Stimulated activated CD8-positive, alpha-beta memory T cell treated with anti-CD3 and anti-CD28 coated beads, Interleukin-7, amount 100 ng/mL, for 1 hour (primary cell): ENCODE measurements at places on chromosomes 3 and 15.

- DNase-seq: no peak
Observed at GRCh38 chr3:143367171-143367570, 247.6 kb downstream of the CHST2 start.

GRCh38 chr3:3666664-3667063 lies 132.6 kb upstream of the LRRN1 start:
- no peak for DNase-seq

GRCh38 chr3:113105093-113105449 lies 106.3 kb upstream of the BOC start:
- DNase-seq: no peak

DNA sequence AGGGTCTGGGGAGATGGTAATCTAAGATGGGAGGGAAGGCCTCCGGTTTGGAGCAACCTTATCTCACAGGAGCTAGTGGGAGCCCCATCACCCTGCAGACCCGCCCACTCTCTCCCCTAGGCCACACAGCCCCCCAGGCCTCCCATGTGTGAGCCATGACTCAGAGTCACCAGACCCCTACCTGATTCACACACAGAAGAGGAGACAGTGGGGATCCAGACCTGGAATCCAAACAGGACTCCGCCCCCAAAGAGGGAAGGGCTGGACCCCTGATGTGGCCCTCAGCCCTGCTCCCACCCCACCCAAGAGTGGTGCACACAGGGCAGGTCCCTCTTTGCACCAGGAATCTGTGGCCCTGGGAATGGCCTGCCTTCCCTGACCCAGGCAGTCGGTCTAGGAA lies 97.4 kb downstream of the ADCY5 start:
- no peak for DNase-seq

- no peak for DNase-seq
Observed at GRCh38 chr3:17643691-17644090, 98.7 kb downstream of the TBC1D5 start.

GRCh38 chr3:177473184-177473583 lies 275.9 kb upstream of the TBL1XR1 start:
- no peak for DNase-seq

DNA sequence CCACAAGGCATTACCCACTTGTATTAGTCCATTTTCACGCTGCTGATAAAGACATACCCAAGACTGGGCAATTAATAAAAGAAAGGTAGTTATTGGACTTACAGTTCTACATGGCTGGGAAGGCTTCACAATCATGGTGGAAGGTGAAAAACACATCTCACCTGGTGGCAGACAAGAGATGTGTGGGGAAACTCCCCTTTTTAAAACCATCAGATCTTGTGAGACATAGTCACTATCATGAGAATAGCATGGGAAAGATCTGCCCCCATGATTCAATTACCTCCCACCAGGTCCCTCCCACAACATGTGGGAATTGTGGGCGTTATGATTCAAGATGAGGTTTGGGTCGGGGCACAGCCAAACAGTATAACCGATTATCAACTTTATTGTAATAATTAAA lies 17.0 kb upstream of the CMC1 start:
- no peak for DNase-seq

DNA sequence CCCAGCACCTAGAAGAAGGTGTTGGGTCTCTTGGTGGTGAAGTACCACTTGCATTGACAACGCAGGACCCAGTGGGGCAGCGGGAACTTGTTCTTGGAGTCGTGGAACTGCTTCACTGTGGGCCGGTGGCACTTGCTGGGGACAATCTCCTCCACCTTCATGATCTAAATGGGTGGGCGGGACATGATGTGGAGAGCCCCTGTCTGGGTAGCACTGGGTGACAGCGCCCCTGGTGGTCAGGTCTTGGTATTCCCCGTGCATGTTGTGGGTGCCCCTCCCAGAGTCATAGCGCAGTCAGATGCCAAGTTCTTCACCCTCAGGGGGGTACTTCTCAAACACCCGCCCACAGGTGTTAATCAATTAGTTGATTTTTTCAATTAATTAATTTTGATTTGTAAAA lies 60.2 kb downstream of the AGBL1 start:
- no peak for DNase-seq

DNA sequence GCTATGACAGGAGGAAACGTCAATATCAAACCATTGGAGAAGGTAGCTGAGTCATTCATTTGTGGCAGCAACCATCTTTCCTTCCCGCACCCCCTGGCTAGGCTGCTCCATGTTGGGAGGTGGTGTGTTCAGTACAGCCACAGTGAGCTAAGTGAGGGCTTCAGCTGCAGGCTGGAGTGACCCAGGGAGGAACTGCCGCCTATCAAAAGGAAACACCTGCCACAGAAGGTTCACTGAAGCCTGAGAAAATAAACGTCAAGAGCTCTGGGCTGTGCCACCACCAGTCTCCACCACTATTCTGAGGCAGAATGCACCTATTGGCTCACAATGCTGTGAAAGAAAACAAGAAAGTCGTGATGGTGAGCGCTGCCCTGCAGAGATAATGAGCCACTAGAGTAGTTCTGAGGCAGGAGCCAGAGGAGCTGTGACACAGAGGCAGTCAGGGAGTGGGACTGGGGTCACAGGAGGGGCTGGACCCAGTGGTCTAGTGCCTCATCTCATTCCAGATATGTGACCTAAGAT lies 34.8 kb upstream of the CD47 start:
- DNase-seq: no peak

DNA sequence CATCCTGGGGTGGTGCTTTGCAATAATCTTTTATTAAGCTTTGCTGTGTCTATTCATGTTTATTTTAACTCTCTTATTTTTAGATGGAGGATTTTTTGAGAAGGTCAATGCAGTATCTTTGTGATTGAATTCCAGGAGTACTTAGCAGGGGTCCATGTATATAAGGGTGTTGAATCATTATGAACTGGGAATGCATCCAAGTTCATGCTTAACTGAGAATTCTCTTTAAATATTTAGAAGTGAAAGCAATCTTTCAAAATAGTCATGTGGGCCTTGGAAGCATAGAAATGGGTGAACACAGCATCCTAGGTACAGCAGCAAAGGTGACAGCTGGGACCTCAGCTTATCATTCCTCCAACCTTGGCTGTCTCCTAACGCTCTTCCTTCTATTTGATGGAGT lies 27.3 kb downstream of the SPTSSB start:
- no peak for DNase-seq

DNA sequence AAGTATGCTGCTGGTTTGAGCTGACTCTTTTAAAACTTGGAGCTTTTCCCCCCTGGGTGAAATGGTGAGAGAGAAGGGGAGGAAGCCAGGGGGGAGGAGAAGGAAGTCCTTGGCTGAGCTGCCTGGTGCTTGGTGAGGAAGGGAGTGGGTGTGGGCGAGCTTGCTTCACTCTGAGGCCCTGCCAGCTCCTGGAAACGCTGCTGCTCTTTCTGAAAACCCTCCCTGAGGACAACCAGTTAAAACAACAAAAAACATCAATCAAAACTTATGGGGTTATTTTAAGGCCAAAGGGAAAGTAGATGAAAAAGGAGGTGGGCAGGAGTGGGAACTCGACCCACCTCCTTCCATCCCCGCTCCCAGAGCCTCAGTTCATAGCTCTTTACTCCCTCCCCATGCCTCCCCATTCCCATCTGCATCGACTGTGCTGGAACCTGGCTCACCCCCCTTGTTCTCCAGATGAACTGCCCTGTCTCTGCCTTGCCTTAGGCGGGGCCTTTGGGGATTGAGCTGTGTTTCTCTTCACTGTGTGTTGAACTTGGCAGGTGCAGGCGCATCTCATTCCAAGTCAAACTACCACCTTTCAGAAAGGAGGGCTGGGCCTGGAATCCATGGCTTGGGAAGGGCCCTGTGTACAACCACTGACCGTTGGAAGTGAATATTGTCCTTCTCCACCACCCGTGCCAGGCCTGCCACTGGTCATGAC lies 166.1 kb downstream of the ZNF621 start:
- no peak for DNase-seq

GRCh38 chr3:109337393-109337792 lies at the start of gene DPPA4:
Gene DPPA4 (minus strand): TSS chr3:109337546. CDS start chr3:109337517, 29 bp downstream.
- no peak for DNase-seq

GRCh38 chr3:99504258-99504657 lies 134.1 kb upstream of the COL8A1 start:
- DNase-seq: no peak

DNA sequence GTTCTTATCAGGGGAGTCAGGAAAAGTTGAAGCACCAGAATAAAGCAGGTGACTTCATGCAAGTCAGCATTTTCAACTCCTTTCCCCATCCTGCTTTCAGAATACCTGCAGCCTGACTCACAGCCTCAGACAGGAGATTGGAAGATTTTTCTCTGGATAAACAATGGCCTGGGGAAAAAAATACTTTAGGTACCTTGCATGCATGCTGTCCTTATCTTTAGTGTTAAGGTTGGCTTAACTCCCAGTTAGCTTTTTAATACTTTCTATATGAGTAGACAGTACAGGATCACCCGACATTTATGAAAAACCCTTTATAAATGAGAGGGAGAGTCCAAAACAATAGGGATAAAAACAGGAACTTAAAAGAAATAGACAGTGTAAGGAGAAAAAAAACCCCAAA lies 53.6 kb downstream of the PAK2 start:
- no peak for DNase-seq

DNA sequence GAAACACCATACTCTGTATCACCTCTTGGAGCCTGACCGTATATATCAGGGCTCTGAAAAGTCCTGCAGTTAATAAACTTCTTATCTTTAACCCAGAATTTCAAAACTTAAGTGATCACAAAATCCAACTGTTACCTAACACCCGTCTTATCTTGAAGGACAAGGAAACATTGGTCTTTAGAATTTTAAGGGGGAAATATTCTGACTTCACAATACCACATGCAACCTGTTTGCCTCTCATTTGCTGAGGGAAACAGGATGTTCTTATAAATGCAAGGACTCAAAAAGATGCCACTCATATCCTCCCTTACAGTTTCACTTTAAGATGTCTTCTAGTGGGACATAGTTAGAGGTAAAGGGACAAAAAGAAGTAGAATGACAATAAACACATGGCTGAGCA lies 67.9 kb downstream of the CRTC3 start:
- no peak for DNase-seq

GRCh38 chr3:122496508-122496907 lies 18.2 kb downstream of the KPNA1 start:
- DNase-seq: no peak

- no peak for DNase-seq
Observed at GRCh38 chr15:89514596-89515406, 18.4 kb upstream of the RHCG start.

DNA sequence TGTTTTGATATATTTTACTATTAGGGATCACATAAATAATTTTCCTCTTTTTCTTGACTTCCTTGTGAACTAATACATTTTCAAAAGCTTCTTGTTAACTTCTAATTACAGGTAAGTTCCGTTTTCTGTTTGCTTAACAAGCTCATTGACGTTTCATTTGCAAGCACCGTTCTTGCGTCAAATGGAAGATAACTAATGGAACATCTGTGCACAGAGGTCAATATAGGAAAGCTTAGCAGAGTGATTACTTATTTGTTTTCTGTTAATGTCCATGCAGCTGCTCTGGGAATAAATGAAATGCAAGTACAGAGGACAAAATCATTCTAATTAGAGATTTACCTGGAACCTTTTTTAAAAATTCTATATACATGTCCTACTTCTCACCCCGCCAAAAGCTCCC lies 115.5 kb upstream of the C2CD4B start:
- DNase-seq: no peak

DNA sequence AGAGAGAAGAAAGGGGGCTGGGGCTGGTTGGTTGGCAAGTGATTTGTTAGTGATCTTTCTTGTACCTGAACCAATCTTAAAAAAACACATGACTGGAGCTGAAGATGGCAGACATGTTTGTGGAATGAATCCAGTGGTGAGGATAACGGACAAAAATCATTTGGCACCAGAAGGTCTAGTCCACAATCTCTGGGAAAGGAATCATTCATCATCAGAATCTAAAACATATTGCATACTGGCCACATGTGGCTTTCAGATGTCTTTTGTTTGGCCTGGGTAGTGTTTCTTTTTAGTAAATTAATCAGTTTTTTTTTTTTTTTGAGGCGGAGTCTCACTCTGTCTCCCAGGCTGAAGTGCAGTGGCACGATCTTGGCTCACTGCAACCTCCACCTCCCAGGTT lies 5.0 kb downstream of the NEK11 start:
- DNase-seq: no peak

DNA sequence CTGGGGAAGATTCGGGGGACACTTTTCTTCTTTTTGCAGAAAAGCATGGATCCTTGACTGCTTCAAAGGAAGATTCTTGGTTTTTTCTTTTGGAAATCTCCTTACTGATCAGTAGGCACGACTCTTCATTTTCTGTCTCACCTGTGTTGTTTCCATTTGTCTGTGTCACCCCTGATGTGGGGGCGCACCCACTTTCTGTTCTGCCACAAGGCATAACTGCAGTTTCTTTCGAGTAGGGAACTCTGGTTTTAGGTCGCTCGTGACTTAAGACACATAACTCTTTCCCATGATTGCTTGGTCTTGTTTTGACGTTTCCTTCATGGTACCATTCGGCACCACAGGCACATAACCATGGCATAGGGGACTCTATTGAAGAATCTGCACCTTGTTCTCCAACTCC lies 31.3 kb downstream of the RNF168 start:
- DNase-seq: no peak

GRCh38 chr3:55185380-55185779 lies 257.5 kb upstream of the LRTM1 start:
- DNase-seq: no peak

GRCh38 chr15:55673287-55673686 lies 69.7 kb downstream of the PRTG start:
- DNase-seq: no peak

GRCh38 chr3:62611541-62612240 lies 238.3 kb upstream of the FEZF2 start:
- DNase-seq: no peak

- no peak for DNase-seq
Observed at GRCh38 chr3:99016452-99016851, 115.0 kb upstream of the DCBLD2 start.

DNA sequence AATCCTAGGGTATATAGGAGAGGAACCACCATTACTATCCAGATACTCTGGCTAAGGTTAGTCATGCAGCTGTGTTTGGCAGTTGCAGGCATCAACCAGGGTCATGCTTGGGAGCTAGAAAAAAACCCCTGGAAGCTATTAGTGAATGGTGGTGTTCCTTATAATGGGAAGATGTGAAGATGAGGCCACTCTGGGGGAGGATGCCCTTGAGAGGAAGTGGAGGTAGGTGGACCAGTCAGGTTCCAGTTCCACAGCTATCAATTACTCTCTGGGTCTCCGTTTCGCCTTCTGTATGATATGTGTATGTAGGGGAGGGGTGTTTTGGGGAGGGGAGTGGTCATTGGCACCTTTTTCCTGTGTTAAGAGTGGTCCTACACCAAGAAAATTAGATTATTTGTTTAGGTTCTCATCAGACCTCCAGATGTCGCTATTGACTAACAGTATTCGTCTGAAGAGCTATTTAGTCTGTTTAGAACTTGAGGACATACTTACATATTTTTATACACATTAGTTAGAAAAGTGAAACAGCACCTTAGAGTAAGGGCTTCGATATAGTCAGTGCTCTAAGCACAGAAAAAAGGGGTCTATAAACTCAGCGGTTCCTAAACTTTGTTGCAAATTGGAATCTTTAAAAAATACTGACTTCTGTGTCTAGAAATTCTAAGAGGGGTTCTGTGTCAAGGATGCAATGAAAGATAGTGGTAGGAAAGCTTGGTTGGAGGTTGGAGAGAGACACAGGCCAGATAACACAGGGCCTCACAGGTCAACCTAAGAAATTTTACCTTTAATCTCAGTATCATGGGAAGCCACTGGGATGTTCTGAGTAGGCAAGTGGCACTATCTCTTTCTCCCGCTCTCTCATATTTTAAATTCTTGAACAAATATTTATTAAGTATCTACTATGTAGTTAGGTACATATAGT lies 9.1 kb upstream of the HPS3 start:
- no peak for DNase-seq
